ENCODE measurements at places on chromosomes 16 and 17. TPM values are rescaled to one million over a fixed set of nuclear protein-coding genes. Genes with fewer than 3 reads are reported as not detected.
A peak's percentile ranks its signal among the peaks of the same experiment; 100 is the strongest.

GRCh38 chr17:62098623-62099231 lies 33.6 kb upstream of the MED13 start:
- DNase-seq = no peak

DNA sequence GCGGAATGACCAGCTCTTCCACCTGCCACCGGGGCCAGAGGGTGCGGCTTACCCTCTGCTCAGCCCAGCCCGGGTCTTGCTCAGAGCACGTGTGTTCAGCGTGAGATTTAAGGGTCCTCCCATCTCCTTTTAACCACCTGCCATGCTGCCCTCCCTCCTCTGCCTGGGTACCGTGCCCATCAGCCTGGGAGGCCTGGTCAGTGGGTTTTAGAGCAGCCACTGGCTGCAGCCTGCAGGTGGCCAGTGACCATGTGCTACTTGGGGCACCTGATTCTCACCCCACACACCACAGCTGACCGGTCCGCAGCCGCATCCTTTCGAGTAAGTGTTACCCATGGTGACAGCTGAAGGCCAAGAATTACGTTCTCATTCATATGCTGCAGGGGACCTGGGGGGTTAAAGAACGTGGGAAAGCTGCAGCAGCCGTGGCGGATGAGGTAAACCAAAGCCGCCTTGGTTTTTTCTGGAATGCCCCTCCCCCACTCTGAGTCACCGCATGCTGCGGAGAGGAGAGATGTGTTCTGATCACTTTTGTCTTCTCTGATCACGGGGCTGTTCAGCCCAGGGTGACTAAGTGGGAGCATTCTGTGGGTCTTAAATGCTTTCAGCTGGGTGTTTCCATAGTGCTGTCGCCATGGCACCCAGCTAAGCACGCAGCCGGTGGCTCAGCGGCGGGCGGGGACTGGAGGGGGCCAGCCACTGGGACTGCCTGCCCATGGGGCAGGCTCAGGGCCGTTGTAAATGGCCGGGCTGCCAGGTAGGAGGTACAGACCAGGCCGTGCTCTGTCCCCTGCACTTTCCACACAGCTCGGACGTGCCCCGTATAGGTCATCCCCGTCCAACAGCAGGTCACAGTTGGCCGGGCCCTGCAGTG lies 59.8 kb downstream of the BAIAP2 start:
- peak; percentile 93 for DNase-seq

DNA sequence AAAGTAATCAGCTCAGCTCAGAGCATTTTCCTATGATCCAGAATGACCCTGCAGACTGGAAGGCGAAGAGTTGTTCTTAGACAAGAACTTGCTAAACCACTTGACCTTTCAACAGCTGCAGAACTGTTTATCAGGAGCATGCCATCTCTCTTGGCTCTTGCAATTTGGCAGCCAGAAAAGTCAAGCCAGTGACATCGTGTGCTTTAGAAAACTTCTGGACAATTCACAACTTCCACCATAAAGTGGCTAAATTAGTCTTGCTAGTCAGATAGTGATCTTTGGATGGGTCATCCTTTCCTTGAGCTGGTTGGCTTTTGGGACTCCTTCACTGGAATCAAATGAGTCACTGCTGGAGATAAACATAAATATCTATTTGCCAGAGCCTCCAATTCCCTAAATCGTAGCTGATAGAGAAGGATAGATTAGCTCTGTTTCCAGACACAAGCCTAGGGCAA lies 146.5 kb downstream of the MAP2K6 start:
- no peak for DNase-seq

DNA sequence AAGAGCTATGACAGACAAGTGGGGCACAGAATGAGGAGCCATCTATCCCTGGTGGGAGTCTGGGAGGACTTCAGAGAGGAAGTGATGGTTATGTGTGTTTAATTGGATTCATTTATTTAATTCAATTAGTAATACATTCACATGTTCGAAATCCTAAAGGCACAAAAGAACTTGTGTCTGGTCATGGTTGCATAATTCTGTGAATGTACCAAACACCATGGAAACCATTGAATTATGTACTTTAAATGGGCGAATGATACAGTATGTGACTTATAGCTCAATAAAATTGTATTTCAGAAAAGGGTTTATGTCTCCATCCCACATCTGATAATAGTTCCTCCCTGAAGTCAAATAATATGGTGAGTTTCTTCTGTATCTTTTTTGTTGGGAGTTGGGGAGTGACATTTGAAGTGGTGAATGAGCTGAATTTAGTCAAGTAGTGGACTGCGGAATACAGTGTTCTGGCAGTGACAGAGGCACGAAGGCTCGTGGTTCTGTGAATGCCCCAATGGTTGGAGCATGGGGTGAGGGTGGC lies 19.8 kb upstream of the G6PC1 start:
- DNase-seq = no peak

The NHLRC4 gene
- 3.3 TPM for total RNA-seq
